ENCODE measurements at places on chromosomes 16 and 17.

DNA sequence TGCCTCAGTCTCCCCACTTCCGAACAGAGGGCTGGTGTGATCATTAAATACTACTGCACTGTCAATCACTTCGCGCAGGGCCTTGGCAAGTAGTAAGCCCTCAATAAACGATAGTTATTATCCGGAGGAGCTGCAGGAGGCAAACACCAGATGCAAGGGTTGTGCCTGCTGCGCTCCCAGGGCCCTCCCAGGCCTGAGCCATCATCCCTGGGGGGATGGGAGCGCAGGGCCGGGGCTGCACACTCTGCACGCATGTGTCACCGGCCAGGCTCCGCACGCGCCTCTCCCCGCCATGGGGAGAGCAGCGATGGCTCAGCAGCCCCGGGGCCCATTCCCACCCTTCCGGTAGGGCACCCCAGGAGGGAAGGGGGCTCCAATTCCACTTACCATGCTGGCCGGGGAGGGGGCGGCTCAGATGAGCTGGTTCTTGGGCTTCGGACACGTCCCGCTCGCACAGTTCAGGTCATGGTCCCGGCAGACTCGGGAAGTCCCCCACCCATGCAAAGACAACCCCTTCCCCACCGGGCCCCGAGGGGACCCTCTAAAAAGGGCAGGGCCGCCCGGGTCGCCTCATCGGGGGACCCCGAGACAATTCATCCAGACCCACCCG is 681 bp downstream of the XPO6 start:
- peak; percentile 39 for DNase-seq

GRCh38 chr17:4908711-4909496 is 6.0 kb upstream of the CHRNE start:
- peak; percentile 70 for DNase-seq

GRCh38 chr16:88049561-88050545 is 98.6 kb downstream of the BANP start:
- DNase-seq, result no peak

DNA sequence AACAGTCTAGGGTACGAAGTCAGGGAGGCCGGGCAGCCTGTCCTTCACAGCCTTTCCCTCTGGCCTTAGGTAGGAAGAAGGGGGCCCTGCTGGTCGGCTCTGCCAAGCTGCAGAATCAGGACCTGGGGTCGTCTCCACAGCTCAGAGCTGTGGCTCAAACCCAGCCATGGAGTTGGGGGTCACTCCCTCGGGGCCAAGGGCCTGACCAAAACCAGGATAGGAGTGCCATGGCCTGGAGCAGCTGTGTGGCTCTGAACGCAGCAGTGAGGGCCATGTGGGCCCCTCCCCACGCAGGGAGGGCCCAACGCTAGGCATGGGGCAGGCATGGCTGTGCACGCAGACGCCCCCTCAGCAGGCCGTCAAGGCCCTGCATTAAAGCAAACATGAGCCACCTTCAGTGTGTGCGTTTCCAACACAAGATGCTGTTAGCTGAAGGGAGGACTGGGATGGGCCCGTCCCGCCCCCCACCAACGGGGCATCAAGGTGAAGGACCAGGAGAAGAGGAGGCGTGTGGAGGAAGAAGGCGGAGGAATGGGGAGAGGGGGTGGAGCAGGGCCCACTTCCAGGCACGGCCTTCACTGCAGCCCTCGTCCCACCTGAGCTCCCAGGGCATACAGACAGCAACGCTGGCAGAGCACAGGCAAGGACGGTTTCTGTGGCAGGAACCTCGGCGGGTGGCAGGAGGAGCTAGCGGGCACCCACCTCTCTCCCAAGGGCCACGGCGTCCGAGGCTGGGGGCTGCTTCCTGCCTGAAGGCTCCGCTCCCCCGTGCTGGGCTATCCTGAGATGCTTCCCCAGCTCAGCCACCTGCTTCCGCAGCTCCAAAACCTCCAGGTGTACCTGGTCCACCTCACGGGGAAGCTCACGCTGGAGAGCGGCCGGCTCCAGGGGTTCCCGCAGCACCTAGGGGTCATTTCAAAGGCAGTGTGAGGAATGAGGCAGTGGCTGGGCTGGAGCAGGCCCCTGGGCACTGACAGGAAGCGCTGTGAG is 55.3 kb downstream of the CCDC57 start:
- no peak for DNase-seq

DNA sequence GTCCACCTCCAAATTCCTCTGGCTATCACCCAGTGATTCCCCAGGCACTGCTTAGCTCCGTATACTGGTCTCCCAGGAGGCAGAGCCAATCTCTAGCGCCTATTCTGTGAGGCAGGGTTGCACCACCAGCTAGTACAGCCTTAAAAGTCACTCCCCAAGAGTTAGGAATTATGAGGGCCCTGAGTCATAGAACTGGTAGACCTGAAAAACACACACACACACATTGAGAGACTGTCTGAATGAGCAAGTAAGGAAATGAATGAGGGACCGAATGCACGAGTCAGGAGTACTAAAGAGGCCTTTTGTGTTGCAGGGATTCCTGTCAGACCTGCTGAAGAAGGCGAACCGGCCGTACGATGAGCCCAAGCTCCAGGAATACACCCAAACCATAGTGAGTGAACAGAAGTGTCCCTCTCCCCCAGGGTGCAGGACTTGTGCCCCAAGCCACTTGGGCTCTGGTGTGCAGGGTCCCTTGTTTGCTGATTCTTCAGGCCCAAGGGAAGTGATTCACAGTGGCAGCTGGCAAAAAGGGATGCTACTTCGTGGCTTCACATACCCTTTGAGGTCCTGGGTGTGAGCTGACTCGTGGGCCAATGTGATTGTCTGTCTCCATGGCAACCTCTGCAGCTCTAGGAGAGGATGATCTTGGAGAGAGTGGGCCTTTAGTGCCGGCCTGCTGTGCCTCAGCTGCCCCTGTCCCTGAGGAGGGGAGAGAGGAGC is 24.7 kb downstream of the CALB2 start:
- no peak for DNase-seq

GRCh38 chr17:62955841-62956352 is 10.1 kb upstream of the TANC2 start:
- no peak for DNase-seq

GRCh38 chr17:69067274-69068047 is 6.7 kb upstream of the ABCA9 start:
- DNase-seq, result no peak
